PC-9 (cell line): ENCODE measurements at places on chromosomes 11 and 22. TPM values are rescaled to one million over a fixed set of nuclear protein-coding genes. Genes with fewer than 3 reads are reported as not detected.

DNA sequence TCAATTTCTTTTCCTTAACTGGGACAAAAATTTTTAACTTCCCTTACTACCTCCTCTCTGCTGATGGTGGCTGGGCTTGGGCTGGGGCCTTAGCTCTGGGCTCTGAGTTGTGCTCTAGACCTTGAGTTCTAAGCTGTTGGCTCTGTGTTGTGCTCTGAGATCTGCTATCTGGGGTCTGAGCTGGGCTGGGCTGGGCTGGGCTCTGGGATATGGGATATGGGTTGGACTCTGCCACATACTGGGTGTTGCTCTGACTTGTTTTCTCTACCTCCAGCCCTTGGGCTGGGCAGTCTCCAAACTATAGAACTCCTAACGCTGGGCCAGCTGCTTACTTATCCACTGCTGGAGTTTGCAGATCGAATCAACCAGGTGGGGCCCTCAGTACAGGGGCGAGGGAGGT is 41.9 kb downstream of the DNHD1 start:
- no peaks in the 10 kb centered on the region for H3K4me1 ChIP-seq
- H3K36me3 ChIP-seq = no peaks in the 10 kb centered on the region
- H3K27me3 ChIP-seq = no peaks in the 10 kb centered on the region
- no peak overlapping the region for H3K4me3 ChIP-seq
- H3K27ac ChIP-seq = no peak overlapping the region
- no peak for DNase-seq

- H3K36me3 ChIP-seq = no peaks in the 10 kb centered on the region
- H3K4me3 ChIP-seq = no peak overlapping the region
- no peaks in the 10 kb centered on the region for H3K27me3 ChIP-seq
- H3K4me1 ChIP-seq = peaks cover 3% of the 10 kb centered on the region; the same call in 1 of the 2 replicates
Observed at GRCh38 chr11:19947537-19948114, 212.6 kb downstream of the DBX1 start.

- no peak overlapping the region for H3K27ac ChIP-seq
- DNase-seq = no peak
- peaks cover 52% of the 10 kb centered on the region for H3K36me3 ChIP-seq
- H3K4me1 ChIP-seq = no peaks in the 10 kb centered on the region
Observed at GRCh38 chr11:75570559-75571139, 8.6 kb downstream of the SERPINH1 start.

GRCh38 chr11:82791779-82792178 is 58.1 kb upstream of the FAM181B start:
- H3K4me1 ChIP-seq = no peaks in the 10 kb centered on the region
- H3K27me3 ChIP-seq = no peaks in the 10 kb centered on the region
- H3K4me3 ChIP-seq = no peak overlapping the region
- DNase-seq = no peak

RAG2 gene
- total RNA-seq = not detected in 2 replicates

DMC1 gene
- 5.6 and 6.3 TPM in 2 replicates for total RNA-seq

GRCh38 chr11:67542169-67542568 is 18.9 kb upstream of the CABP2 start:
- H3K27me3 ChIP-seq = no peaks in the 10 kb centered on the region
- no peak overlapping the region for H3K4me3 ChIP-seq
- H3K4me1 ChIP-seq = 0 out of 2 replicates have a peak, but pooled peaks cover 7% of the 10 kb centered on the region
- no peak overlapping the region for H3K27ac ChIP-seq

GRCh38 chr11:75147875-75148263 is 3.0 kb upstream of the SLCO2B1 start:
- H3K27ac ChIP-seq = no peak overlapping the region
- DNase-seq = no peak
- H3K4me3 ChIP-seq = no peak overlapping the region
- no peaks in the 10 kb centered on the region for H3K4me1 ChIP-seq
- H3K27me3 ChIP-seq = peaks cover 75% of the 10 kb centered on the region
- no peaks in the 10 kb centered on the region for H3K36me3 ChIP-seq

GRCh38 chr22:47213571-47214230 is 451.3 kb downstream of the TBC1D22A start:
- H3K4me1 ChIP-seq = no peaks in the 10 kb centered on the region
- peaks cover 46% of the 10 kb centered on the region for H3K27me3 ChIP-seq
- H3K36me3 ChIP-seq = no peaks in the 10 kb centered on the region
- no peak overlapping the region for H3K4me3 ChIP-seq
- H3K27ac ChIP-seq = no peak overlapping the region

C1QTNF5 gene
- not detected in 2 replicates for total RNA-seq

DNA sequence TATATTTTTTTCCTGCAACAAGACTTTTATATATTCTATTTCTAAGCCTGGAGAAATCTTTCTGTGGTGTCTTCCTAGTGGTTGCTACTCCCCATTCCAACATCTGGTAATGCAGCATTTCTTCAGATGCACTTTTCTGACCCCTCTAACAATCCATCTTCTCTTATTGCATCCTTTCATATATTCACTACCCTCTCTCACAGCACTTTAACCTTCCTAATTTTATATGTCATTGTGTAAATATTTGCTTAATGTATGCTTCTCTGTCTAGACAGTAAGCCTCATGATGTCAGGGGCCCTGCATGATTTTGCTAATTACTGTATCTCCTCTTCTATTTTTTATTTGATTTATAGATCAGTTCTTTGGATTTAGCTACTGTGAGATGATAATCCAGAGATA is 701.6 kb downstream of the KCNA4 start:
- no peak overlapping the region for H3K4me3 ChIP-seq
- no peak for DNase-seq
- H3K27me3 ChIP-seq = no peaks in the 10 kb centered on the region
- H3K27ac ChIP-seq = no peak overlapping the region
- H3K4me1 ChIP-seq = no peaks in the 10 kb centered on the region

SLC25A17 gene
- total RNA-seq = 25.0 and 28.1 TPM in 2 replicates

- H3K27ac ChIP-seq = peak overlapping the region; percentile 79
- H3K36me3 ChIP-seq = no peaks in the 10 kb centered on the region
- H3K27me3 ChIP-seq = no peaks in the 10 kb centered on the region
- peaks cover 63% of the 10 kb centered on the region for H3K4me1 ChIP-seq
- H3K4me3 ChIP-seq = no peak overlapping the region
- DNase-seq = no peak
Observed at GRCh38 chr11:34262531-34263081, 95.2 kb downstream of the ABTB2 start.

DNA sequence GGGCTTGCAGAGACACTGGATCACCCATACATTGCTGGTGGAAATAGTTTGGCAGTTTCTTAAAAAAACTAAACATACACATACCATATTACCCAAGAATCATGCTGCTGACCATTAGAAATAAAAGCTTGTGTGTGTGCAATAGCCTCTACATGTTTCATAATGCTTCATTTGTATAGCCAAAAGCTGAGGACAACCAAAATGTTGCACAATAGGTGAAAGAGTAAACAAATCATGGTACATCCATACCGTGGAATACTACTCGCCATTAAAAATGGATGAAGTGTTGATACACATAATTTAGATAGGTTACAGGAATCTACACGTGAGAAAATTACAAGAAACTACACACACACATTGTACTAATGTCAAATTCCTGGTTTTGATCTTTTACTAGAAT is 6.5 kb downstream of the KBTBD3 start:
- no peak for DNase-seq
- H3K36me3 ChIP-seq = no peaks in the 10 kb centered on the region
- no peak overlapping the region for H3K4me3 ChIP-seq
- H3K27ac ChIP-seq = no peak overlapping the region
- H3K4me1 ChIP-seq = 0 out of 2 replicates have a peak, but pooled peaks cover 4% of the 10 kb centered on the region

GRCh38 chr11:2885017-2885677 is 428 bp downstream of the CDKN1C start:
- H3K4me3 ChIP-seq = peak overlapping the region; percentile 55; the same call in 1 of the 2 replicates
- H3K36me3 ChIP-seq = no peaks in the 10 kb centered on the region
- peak; percentile 60 for DNase-seq

- H3K27ac ChIP-seq = no peak overlapping the region
- H3K4me1 ChIP-seq = peaks cover 9% of the 10 kb centered on the region; the same call in 1 of the 2 replicates
- no peak for DNase-seq
- no peak overlapping the region for H3K4me3 ChIP-seq
Observed at GRCh38 chr11:65529475-65530156, 4.7 kb downstream of the SCYL1 start.

DNA sequence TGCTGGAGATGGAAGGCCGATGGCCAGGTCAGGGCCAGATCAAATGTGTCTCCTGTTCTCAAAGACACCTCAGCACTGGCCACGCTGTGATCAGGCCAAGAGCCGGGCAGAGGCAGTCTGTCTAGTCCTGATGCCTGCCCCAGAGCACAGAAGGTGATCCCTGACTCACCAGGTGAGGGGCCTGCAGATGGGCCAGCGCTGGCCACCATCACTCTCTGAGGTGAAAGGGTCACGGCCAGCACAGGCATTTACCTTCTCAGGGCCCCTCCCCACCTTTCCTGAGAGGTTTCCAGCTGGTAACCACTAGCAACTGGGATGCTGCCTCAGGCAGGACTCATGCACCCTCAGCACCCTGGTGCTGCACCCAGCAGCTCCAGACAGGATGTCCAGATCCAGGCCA is 2.9 kb downstream of the SBF1 start:
- no peak overlapping the region for H3K27ac ChIP-seq
- peaks cover 60% of the 10 kb centered on the region for H3K4me1 ChIP-seq
- DNase-seq = peak; percentile 34
- peaks cover 5% of the 10 kb centered on the region; the same call in 1 of the 2 replicates for H3K36me3 ChIP-seq
- no peak overlapping the region for H3K4me3 ChIP-seq

GRCh38 chr11:109062445-109062844 is 359.5 kb upstream of the C11orf87 start:
- no peaks in the 10 kb centered on the region for H3K27me3 ChIP-seq
- no peak overlapping the region for H3K4me3 ChIP-seq
- no peak for DNase-seq
- H3K4me1 ChIP-seq = no peaks in the 10 kb centered on the region

MAPK11 gene
- 5.5 and 10.0 TPM in 2 replicates for total RNA-seq

- no peaks in the 10 kb centered on the region for H3K36me3 ChIP-seq
- H3K27ac ChIP-seq = no peak overlapping the region
- no peaks in the 10 kb centered on the region for H3K27me3 ChIP-seq
- DNase-seq = no peak
- no peak overlapping the region for H3K4me3 ChIP-seq
- H3K4me1 ChIP-seq = 0 out of 2 replicates have a peak, but pooled peaks cover 7% of the 10 kb centered on the region
Observed at GRCh38 chr11:117970400-117971024, 15.7 kb upstream of the IL10RA start.

DNA sequence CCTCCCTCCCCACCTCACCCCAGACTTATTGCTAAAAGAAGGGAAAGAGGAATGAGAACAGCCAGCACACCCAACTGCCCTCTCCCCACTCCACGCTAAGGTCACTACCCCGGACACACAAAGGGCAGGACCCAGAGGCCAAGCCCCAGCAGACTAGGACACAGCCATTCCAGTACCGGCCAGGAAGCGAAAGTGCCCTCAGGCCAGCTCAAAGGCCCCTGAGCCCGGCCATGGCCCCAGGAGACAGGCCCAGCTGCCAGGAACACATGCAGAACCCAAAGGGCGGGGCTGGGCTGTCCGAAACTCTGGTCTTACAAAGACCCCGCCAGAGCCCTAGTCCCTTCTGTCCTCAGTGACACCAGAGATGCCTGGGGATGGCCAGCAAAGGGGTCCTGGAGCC is 5.5 kb downstream of the RCOR2 start:
- 0 out of 2 replicates have a peak, but pooled peaks cover 3% of the 10 kb centered on the region for H3K4me1 ChIP-seq
- no peak overlapping the region for H3K4me3 ChIP-seq
- DNase-seq = no peak
- H3K27me3 ChIP-seq = no peaks in the 10 kb centered on the region

GRCh38 chr22:26320447-26320846 is 108.6 kb upstream of the ASPHD2 start:
- H3K27ac ChIP-seq = no peak overlapping the region
- H3K4me1 ChIP-seq = peaks cover 15% of the 10 kb centered on the region
- H3K36me3 ChIP-seq = no peaks in the 10 kb centered on the region
- no peak for DNase-seq
- no peak overlapping the region for H3K4me3 ChIP-seq
